ENCODE measurements at places on chromosomes 2 and 18.

- DNase-seq, result no peak
Measured at GRCh38 chr2:121282800-121283385, 2.1 kb downstream of the TFCP2L1 start.

DNA sequence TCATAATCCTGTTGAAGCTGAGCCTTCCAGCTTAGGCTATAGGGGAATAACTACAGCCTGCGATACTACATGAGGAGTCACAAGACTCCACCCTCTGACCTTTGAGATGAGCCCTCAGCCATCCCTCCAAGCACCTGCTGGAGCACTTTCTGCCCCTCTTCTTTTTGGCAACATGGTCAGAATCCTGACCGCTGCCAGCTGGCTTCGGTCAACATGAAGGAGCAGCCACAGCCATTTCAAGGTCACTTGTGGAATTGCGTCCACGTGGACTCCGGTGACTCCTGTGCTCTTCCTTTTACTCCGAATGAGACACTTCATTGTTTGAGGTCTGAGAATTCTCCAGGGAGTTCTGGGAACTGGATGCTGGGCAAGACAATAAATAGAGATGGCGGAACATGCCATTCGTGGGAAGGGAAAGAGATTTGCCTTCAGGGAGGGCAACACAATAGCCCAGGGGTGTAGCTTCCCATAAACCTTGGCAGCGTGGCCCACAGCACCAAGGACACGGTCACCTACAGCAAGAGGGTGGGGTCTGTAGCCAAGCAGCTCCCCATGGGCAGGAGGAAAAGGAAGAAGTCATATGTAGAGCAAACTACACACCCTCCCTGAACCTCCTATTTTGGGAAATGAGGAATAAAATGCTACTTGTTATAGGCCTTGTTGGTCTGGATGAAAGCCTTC is 73.3 kb upstream of the PPP1CB start:
- DNase-seq, result no peak

DNA sequence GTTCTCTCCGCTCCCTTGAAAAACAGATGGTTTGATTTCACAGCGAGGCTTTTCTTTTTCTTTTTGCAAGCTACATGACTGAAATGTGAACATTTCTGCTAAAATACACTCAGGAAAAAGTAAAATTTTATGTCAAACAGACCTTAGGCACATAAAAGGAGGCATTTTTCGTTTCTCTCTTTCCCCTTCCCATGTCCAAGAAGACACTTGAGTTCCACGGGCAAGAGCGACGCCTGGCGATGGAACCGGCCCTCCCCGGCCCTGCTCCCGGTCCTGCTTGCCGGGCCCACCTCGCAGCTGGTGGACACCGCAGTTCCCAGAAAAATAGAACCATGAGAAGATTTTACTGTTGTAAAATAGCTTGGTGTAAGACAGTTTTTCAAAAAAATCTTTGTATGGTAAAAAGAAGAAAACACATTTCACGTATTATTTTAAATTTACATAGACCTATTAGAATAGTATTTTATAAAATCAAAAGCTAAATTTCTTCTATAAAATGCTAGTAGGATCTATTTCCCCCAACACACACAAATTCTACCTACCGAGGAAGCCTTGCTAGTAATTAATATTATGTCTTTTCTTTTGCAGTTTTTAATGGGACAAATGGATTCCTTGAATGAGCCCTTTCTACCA is 2.3 kb upstream of the ALKAL2 start:
- peak; percentile 20 for DNase-seq

- no peak for DNase-seq
Measured at GRCh38 chr2:215831296-215831913, 181.9 kb downstream of the MREG start.

- DNase-seq, result no peak
Measured at GRCh38 chr2:59680863-59681262, 872.6 kb downstream of the BCL11A start.

- no peak for DNase-seq
Measured at GRCh38 chr2:121173112-121173511, 111.9 kb downstream of the TFCP2L1 start.

GRCh38 chr2:217510771-217511291 is 492.0 kb downstream of the TNS1 start:
- peak; percentile 40 for DNase-seq

GRCh38 chr2:135072125-135072997 is 20.3 kb downstream of the RAB3GAP1 start:
- DNase-seq, result no peak

DNA sequence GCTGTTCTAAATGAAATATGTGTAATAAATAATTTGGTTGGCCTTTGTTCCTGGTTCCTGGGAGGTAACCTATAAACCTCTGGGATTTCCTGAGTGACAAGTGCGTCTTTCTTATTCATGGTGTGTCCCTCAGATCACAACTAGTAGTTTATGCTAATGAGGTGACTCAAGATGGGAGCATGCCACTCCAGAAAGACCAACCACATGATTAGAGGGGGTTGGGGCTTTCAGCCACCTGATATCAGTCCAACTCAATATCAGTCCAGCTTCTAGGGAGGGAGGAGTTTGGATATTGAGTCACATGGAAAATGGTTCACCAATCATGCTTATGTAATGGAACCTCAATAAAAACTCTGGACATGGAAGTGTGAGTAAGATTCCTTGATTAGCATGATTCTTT is 96.6 kb downstream of the QPCT start:
- no peak for DNase-seq

DNA sequence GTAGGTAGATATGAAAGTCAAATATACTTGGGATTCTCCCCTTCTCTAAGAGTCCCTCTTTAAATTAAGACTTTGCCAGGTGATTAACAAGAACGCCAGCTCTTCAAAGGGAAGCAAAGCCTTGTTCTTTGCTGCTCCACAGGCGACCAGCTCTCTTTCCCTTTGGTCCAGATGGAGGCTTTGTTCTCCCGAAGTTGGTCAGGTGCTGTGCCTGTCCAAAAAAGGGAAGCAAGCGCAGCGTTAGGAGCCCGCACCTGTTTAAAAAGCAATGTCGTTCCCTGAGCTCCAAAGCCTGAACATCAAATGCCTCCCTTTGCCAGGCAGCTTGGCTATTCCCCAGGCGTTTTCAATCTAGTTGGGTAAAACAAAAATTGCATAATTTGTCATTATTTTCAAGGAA is 1913.1 kb upstream of the PIK3C3 start:
- DNase-seq, result no peak

- no peak for DNase-seq
Measured at GRCh38 chr2:145160855-145161254, 640.9 kb upstream of the ZEB2 start.

GRCh38 chr2:141501752-141502151 is 629.1 kb downstream of the LRP1B start:
- no peak for DNase-seq

- no peak for DNase-seq
Measured at GRCh38 chr2:46784278-46784677, 131.3 kb downstream of the MCFD2 start.

GRCh38 chr2:173355866-173356508 is 1.3 kb downstream of the CDCA7 start:
- DNase-seq, result no peak

DNA sequence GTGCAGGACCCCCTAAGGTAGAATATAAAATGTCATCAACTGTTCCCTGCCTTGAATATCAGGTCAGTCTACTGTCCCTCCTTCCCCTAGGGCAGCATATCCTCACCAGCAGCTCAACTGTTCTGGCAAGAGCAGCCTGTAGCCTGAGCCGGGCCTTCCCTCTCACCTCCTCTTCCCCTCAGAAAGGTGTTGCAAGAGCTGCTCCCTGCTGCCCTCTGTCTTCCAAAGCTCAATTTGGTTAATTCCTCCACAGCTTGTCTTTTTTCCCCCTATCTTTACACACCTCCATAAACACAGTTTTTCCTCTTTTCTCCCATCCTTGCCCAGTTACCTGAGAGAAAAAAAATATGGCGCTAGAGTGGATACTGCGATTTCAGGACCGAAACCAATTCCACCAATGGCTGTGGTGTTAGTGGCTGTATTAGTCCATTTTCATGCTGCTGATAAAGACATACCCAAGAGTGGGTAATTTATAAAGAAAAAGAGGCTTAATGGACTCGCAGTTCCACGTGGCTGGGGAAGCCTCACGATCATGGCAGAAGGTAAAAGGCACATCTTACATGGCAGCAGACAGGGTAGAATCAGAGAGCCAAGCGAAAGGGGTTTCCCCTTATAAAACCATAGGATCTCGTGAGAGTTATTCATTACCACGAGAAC is 184.7 kb downstream of the MREG start:
- DNase-seq, result peak; percentile 50

GRCh38 chr2:127619877-127620705 is 25.9 kb upstream of the GPR17 start:
- no peak for DNase-seq

GRCh38 chr2:195515551-195515950 is 141.5 kb upstream of the SLC39A10 start:
- no peak for DNase-seq

- peak; percentile 6 for DNase-seq
Measured at GRCh38 chr18:43587538-43588153, 310.4 kb upstream of the SYT4 start.

DNA sequence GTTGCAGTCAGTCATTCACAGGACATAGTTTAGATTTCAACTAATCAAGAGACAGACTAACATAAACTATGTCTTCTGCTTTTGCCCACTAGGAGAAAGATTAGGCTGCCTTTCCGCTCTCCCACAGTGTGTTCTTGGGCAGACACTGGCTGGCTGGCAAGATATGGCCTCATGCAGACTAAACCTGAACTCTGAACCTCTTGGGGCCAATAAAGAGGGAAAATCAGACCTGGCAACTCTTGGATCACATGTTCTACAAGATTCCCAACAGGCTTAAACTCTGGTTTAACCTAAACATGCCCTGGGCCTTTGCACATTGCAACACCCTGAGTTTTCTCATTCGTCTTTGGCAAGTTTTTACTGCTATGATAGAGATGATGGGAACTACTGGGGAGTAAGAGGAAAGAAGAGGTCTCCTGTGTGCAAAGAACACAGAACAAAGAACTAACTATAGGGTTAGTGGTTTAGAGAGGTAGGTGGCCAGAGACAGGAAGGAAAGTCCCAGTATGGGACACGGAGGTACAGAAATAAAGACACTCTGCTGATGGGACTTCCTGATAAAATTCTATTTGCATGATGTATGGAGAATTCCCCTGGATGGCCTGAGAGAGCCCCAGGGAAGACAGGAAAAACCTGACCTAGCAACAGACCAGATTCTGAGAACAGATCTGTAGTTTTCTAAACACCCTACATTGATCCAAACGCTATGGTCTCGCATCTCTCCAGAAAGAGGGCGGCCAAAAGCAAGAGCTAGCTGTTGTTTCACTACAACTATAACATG is 2.0 kb upstream of the ATRAID start:
- no peak for DNase-seq

DNA sequence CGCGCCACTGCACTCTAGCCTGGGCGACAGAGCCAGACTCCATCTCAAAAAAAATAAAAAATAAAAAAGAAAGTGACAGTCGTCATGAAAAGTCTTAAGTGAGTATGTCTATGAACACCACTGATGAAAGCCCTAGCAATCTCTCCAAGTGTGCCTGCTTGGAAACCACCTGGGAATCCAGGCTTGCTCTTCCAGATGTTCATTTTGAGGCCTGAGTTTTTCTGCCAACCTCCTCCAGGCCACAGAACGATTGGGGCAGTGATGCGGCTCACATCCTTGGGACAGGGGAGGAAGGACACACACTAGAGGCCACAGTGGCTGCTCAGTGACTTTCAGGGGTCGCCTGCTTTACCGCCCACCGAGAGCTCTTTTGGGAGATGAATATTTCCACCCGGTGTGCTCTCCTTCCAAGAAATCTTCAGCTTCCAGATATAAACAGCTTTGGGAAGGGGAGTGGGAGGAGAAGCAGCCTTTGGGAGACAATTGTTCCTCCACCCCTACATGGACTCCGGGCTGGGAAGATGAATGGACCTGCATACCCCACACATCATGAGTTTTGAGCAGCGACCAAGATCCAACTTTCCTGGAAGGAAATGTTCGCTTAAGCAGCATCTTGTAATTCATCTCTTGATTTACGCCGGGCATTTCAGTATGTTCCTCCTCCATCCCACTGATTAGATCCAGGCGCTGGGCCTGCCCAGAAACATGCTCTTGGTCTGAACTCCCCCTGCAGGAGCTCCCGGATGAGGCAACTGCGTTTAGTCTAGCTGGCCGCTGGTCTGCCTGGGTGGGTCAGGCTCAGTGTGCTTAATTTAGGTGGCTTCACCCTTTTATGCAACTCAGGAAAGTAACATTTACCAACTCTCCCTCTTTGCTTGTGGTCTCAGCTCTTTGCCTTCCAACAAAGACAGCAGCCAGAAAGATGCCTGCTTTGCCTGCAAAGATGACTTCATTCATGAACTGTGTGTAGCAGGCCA is 6.2 kb upstream of the ARMC9 start:
- DNase-seq, result no peak

DNA sequence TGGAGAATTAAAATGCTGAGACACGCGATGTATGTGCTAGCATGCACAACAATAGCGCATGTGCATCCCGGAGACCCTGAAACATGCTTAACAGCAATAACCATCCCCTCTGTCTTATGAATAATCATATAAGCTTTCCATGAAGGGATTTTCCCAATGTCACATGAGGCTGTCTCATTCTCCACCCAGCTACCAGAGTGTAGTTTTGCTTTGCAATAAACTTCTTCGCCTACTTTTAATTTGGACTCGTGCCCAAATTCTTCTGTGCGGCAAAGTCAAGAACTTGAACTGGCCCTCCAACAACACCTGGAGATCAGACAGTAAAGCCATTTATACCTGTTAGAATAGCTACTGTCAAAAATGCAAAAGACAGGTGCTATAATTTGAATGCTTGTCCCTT is 15.5 kb downstream of the LYG1 start:
- DNase-seq, result no peak

- no peak for DNase-seq
Measured at GRCh38 chr18:54052732-54053429, 171.6 kb downstream of the MBD2 start.

Data from germinal center (tissue), 1 donor.